Hindlimb muscle (tissue), 1 donor: ENCODE measurements at places on chromosomes 3 and 15. TPM values are rescaled to one million over a fixed set of nuclear protein-coding genes. Genes with fewer than 3 reads are reported as not detected.

COPS2 gene
- polyA plus RNA-seq, result 96.5 TPM

SAMMSON gene
- not detected for polyA plus RNA-seq

DNA sequence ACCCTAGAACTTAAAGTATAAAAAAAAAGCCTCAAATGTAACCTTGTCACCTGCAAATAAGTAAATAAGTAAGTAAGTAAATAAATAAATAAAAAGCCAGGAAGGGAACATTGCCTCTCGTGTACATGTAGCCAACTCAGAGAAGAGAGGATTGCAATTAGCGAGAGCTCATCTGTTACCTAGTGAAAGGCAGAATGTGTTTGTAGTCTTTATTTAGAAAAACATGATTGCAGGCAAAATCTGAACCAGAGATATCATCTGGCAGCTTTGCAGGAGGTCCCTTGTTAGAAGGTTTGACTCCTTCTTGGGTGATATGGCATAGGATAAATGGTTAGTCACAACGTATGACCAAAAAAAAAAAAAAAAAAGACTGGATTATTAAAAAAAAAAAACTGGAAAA, 71.6 kb upstream of the SYN2 start:
- no peak for DNase-seq

DNA sequence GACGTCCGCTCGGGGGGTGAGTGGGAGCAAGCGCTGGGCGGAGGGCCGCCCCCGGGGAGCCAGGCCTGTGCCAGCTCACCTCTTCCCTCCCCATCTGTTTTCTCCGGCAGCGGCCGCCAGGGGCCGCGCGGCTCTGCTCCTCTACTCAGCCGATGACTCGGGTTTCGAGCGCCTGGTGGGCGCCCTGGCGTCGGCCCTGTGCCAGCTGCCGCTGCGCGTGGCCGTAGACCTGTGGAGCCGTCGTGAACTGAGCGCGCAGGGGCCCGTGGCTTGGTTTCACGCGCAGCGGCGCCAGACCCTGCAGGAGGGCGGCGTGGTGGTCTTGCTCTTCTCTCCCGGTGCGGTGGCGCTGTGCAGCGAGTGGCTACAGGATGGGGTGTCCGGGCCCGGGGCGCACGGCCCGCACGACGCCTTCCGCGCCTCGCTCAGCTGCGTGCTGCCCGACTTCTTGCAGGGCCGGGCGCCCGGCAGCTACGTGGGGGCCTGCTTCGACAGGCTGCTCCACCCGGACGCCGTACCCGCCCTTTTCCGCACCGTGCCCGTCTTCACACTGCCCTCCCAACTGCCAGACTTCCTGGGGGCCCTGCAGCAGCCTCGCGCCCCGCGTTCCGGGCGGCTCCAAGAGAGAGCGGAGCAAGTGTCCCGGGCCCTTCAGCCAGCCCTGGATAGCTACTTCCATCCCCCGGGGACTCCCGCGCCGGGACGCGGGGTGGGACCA, 632 bp upstream of the CRELD1 start:
- DNase-seq, result peak; percentile 80

GRCh38 chr3:24220859-24221657, 273.6 kb downstream of the THRB start:
- no peak for DNase-seq
